ENCODE measurements at places on chromosomes 7 and 10. TPM values are rescaled to one million over a fixed set of nuclear protein-coding genes. Genes with fewer than 3 reads are reported as not detected.

The PTPN20 gene
- 0.69 TPM for total RNA-seq

The GATA3 gene
- total RNA-seq = 76.3 TPM

The ANKRD1 gene
- not detected for total RNA-seq

The GPR15LG gene
- not detected for total RNA-seq

The NPSR1 gene
- total RNA-seq = not detected

The CALHM3 gene
- not detected for total RNA-seq

- no peak for DNase-seq
Measured at GRCh38 chr7:94280851-94281250, 113.8 kb upstream of the COL1A2 start.

DNA sequence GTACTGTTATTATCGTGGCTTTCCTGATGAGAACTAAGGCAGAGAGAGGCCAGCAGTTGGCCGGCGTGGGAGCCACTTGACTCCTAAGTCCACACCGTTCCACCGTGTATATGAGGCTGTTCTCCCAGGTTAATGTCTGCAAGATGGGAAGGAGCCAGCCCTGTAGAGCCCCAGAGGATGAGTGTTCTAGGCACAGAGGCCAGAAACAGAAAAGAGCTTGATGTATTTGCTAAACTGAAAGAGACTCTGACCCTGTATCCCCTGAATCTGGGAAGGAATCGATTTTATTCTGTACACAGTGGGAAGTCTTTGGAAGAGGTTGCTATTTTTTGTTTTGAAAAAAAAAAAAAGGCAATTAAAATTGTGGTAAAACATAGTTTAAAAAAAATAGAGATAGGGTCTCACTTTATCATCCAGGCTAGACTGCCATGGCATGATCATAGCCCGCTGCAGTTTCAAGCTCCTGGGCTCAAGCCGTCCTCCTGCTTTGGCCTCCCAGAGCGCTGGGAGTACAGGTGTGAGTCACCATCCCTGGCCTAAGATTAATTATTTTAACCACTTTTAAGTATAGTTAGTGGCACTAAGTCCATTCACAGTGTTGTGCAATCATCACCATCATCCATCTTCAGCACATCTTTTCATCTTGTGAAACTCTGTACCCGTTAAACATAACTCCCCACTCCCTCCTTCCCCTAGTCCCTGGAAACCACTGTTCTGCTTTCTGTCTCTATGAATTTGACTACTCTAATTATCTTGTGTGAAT is 348.8 kb downstream of the SDK1 start:
- DNase-seq = no peak

DNA sequence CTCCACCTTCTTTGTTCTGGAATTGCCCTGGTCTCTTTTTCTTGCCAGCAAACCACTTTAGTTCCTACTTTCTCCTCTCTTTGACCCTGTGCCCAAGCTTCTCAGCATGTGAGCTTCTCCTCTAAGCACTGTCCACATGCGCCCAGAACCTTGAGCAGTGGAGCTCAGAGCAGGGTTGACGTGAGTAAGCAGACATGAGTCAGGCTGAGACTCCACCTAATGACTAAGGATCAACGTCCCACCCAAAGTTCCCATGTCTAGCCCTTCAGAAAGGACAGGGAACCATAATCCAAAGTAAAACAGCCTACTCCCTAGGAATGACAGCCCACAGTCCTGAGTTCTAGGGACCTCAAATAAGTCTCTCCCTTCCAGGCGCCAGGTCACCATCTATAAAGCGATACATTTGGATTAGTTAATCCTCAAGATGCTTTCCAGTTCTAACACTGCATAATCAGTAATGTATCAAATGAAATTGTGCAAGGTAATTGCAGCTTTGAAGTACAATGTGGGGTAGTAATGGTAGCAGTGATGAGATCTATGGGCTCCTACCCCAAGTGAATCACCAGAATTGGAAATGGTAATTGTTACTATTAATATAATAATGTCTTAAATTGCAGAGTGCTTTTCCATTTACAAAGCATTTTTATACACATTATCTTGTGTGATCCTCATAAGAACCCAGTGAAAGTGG is 44.5 kb downstream of the KCNMA1 start:
- no peak for DNase-seq

- DNase-seq = no peak
Measured at GRCh38 chr7:101618916-101619315, 10.2 kb downstream of the MYL10 start.

GRCh38 chr7:118082506-118082905 is 101.5 kb upstream of the LSM8 start:
- no peak for DNase-seq

DNA sequence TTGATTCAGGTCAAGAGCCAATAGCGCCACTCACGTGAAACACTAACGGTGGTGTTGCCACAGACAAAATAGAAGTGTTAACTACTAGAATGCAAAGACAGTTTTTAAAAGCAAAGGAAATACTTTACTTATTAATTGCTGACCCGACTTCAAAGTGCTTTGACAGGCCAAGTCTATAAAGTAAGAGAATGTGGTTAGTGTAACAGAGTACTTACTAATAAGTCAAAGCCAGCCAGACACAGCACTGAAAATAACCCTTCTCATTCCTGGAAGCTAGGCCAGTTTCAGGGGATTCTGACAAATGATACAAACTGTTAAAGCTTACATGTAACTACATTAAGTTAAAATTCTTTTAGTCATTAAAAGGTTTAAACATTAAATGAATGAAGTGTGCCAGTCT is 50.3 kb downstream of the ENO4 start:
- DNase-seq = no peak

GRCh38 chr10:126909147-126909546 is 3.9 kb downstream of the DOCK1 start:
- no peak for DNase-seq

DNA sequence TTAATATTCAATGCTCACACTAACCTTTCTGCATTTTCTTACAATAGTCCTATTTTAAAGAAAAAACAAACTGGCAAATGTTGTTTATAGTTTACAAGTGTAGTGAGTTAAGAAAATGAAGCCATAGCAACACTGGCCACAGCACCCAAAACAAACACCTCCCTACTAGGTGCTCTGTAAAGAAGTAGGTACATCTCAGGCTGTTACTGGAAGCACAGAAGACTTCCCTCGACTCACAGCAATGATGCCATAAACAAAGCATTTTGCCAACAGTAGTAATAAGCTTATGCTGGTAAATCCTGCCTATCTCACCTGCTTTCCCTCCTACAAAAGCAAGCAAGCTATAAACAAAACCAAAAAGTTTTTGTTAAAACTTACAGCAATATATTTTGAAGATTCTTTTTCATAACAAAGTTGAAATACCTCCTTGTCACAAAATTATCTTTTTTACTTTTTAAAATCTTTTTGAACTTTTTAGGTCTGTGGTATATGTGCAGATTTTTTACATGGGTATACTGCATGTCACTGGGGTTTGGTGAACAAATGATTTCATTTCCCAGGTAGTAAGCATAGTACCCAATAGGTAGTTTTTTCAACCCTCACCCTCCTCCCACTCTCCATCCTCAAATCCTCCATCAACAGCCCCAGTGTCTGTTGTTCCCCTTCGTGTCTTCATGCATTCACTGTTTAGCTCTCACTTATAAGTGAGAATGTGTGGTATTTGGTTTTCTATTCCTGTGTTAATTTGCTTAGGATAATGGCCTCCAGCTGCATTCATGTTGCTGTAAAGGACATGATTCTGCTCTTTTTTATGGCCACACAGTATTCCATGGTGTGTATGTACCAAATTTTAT is 28.4 kb downstream of the COA1 start:
- DNase-seq = no peak

GRCh38 chr7:27121684-27122076 is 8.9 kb downstream of the HOXA4 start:
- DNase-seq = no peak

All from CD8-positive, alpha-beta T cell (primary cell).